Endodermal cell (in vitro differentiated cells): ENCODE measurements at places on chromosomes 7 and 10. TPM values are rescaled to one million over a fixed set of nuclear protein-coding genes. Genes with fewer than 3 reads are reported as not detected.

Gene PAX4
- 0.24 TPM in 1 of 2 replicates, not detected in the other for total RNA-seq

Gene NCAPG2
- 51.7 to 79.2 TPM (median 77.1 TPM) in 3 replicates for total RNA-seq

Gene NEURL1
- 0.36 to 1.2 TPM (median 0.38 TPM) in 3 replicates for total RNA-seq

Gene CRCP
- 19.7 to 27.8 TPM (median 26.7 TPM) in 3 replicates for total RNA-seq

Gene TMEM26
- 0.13 TPM in 1 of 3 replicates, not detected in the others for total RNA-seq

Gene UNC5B
- 9.7 to 14.2 TPM (median 9.8 TPM) in 3 replicates for total RNA-seq

Gene CDC14C
- not detected in 3 replicates for total RNA-seq

Gene ATP6V1F
- 122 and 137 TPM in 2 replicates for total RNA-seq

Gene HOXA5
- not detected in 3 replicates for total RNA-seq

Gene DNTT
- total RNA-seq = not detected in 2 replicates

Gene RPEL1
- total RNA-seq = not detected in 3 replicates

Gene POLR2J2
- 7.2 to 15.5 TPM (median 15.1 TPM) in 3 replicates for total RNA-seq

Gene ACSM6
- total RNA-seq = not detected in 2 replicates

Gene METTL27
- total RNA-seq = 15.5 and 20.9 TPM in 2 replicates

Gene GNG11
- 1.3 TPM in 2 replicates for total RNA-seq

Gene ERV3-1
- total RNA-seq = 42.9 to 45.3 TPM (median 44.6 TPM) in 3 replicates

Gene SLC16A9
- total RNA-seq = 19.3 to 26.8 TPM (median 20.4 TPM) in 3 replicates

Gene CEP41
- 11.4 and 11.5 TPM in 2 replicates for total RNA-seq

Gene SPAM1
- total RNA-seq = 0.19 to 0.67 TPM (median 0.49 TPM) in 3 replicates

Gene KLF14
- total RNA-seq = not detected in 2 replicates

Gene EIF3B
- total RNA-seq = 166 to 172 TPM (median 171 TPM) in 3 replicates

Gene GPC2
- total RNA-seq = 40.0 to 56.1 TPM (median 51.8 TPM) in 3 replicates

Gene CASP7
- 14.6 to 15.6 TPM (median 14.8 TPM) in 3 replicates for total RNA-seq

Gene RET
- 3.5 and 3.6 TPM in 2 replicates for total RNA-seq

Gene FOXP2
- total RNA-seq = 13.8 to 17.0 TPM (median 14.9 TPM) in 3 replicates

Gene CTNNA3
- 3.2 to 4.9 TPM (median 4.2 TPM) in 3 replicates for total RNA-seq

Gene GJD4
- 0.29 and 0.34 TPM in 2 replicates for total RNA-seq

Gene FANK1
- total RNA-seq = 8.6 to 10.0 TPM (median 9.7 TPM) in 3 replicates

Gene RAMP3
- not detected in 3 replicates for total RNA-seq

Gene CDNF
- total RNA-seq = 0.61 and 1.2 TPM in 2 replicates

Gene JAZF1
- total RNA-seq = 18.2 to 29.1 TPM (median 18.3 TPM) in 3 replicates

Gene SPDYE9
- not detected in 2 replicates for total RNA-seq

Gene CLRN3
- not detected in 3 replicates for total RNA-seq

Gene CTAGE15
- total RNA-seq = 0.35 to 0.48 TPM in 2 of 3 replicates, not detected in the other

Gene CPXM2
- total RNA-seq = 1.2 to 1.9 TPM (median 1.7 TPM) in 3 replicates

Gene HMX2
- not detected in 2 replicates for total RNA-seq

Gene OR9A2
- total RNA-seq = not detected in 3 replicates

Gene ZNF425
- total RNA-seq = 1.6 to 2.2 TPM (median 2.1 TPM) in 3 replicates

Gene OR2A12
- total RNA-seq = not detected in 3 replicates

Gene ITGA8
- total RNA-seq = 0.25 and 0.40 TPM in 2 replicates

Gene EPHA1
- 103 and 107 TPM in 2 replicates for total RNA-seq

Gene GIMAP7
- total RNA-seq = not detected in 3 replicates

Gene FAM25G
- total RNA-seq = not detected in 3 replicates

Gene PRF1
- not detected in 2 replicates for total RNA-seq

Gene TCAF2
- total RNA-seq = 0.17 to 1.9 TPM (median 0.20 TPM) in 3 replicates

Gene LIPN
- total RNA-seq = not detected in 3 replicates

Gene TAS2R41
- total RNA-seq = not detected in 3 replicates

Gene SVOPL
- 0.95 to 1.2 TPM (median 1.1 TPM) in 3 replicates for total RNA-seq

Gene HOXA1
- not detected in 3 replicates for total RNA-seq

Gene EEPD1
- 11.1 to 11.4 TPM (median 11.1 TPM) in 3 replicates for total RNA-seq

Gene SFTPD
- total RNA-seq = 0.86 to 1.1 TPM in 2 of 3 replicates, not detected in the other

Gene ZNF488
- total RNA-seq = 0.28 to 0.53 TPM (median 0.44 TPM) in 3 replicates

Gene SLC39A12
- not detected in 3 replicates for total RNA-seq

Gene TWIST1
- total RNA-seq = 0.46 to 1.7 TPM (median 1.7 TPM) in 3 replicates

Gene MEST
- 149 and 164 TPM in 2 replicates for total RNA-seq
